ENCODE measurements at places on chromosomes 2 and 18.

DNA sequence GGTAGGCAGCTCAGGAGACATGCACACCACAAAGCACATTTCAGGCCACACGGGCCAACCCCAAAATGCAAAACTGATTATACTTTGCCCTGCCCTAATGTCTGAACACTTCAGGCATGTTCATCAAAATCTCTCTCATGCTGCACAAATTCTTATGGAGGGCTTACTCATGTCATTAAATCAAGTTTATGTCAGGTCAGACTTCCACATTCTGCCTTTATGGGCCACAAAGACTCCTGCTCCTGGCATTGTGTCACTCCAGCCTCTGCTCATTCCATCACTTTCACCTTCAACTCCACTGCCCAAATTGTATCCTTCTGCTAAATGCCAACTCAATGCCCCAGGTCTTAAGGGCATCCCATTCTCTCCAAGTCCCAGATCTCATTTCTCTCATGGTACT, 9.2 kb downstream of the UXS1 start:
- DNase-seq = no peak

DNA sequence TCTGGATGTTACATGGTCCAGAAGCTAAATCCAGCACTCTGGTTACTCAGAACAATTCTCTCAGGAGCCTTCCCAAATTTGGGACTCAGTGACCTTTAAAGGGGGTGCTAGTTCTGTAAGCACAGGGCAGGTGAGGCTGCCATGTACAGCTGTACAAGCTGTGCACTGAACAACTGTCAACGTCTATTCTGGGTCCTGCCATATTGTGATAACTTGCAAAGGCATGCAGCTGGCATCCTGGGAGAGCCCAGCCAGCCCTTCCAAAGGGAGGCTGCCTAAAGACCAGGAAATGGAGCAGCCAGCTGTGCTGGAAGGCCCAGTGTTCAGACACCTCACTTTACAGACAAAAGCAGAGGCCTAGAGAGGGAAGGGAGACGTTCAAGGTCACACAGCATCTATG, 204.8 kb downstream of the KLHL29 start:
- DNase-seq = no peak

DNA sequence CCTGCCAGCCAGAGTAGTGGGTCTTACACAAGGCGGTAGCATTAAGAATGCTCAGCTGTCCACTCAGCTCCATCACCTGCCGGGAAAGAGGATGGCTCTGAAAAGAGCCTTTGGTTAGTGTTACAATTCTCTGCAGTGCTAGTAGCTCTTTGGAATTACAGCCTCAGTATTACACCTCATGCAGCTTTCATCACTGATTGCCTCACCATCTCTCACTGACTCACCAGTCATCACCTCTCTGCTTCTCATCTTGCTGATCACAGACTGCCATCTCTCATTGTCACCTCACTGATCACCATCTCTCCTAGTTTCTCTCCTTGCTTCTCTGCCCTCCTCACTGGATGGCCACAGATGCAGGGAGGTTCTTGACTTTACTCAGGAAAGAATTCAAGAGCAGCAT, 573.5 kb upstream of the SETBP1 start:
- DNase-seq = no peak

DNA sequence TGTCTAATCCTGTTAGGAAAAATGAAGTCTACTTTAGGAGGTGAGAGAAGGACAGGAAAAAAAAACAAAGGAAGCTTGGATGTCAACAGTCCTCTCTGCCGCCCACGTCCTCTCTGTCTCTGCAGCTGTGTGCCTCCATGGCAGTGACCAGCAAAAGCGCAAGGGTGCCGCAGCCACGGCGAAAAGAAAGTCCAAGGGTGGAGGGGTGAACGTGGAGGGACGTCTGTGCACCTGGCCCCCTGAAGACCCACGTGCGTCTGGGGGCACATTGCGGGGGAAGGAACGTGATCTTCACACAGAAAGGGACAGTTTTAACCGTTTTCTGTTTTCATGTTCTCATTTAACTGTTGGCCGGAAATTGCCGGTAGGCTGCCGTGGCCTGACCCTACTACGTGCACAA, 152.7 kb downstream of the MBP start:
- DNase-seq = no peak

GRCh38 chr2:192201116-192201515, 6.4 kb upstream of the TMEFF2 start:
- no peak for DNase-seq

DNA sequence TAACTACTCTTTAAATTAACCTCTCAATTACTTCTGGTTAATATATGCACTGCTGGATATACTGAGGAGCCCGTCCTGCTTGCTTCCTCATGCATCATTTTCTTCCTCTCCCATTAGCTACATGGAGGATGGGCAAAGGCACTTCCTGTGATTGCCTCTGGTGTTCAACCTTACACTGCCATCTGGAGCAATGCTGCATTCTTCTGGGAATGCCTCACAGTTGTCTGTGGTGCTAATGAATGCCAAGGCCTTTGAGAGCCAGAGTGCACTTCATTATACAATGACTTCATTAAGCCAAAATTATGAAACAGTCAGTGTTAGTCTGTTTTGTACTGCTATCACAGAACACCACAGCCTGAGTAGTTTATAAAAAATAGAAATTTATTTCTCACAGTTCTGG, 134.8 kb upstream of the DOCK10 start:
- DNase-seq = no peak

DNA sequence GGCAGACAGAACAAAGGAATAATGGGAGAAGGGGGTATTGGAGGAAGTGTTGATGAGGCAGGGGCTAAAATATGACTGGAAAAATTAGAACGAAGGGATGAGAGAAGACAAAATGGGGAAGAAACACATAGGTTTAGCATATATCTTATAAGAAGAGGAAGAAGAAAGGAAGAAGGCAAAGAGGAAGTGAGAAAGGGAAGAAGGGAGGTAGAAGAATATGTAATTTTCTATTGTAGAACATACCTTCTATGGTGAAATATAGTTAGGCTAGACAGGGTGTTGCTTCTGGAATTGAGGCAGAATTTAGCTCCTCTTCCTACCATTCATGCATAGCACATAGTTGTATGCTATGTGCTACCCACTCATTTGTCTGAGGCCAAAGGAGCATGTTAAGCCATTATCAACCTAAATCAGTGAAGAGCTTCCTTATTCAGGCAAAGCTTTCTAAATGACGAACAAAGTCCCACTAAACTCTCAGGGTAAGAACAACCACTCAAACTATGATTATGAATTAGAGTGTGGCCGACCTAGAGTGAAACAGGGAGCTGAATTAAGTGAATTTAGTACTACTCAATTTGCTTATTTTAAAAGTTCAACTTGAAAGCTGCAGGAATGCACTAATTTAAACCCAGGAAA, 180.9 kb upstream of the GALNT5 start:
- no peak for DNase-seq

- DNase-seq = no peak
These were observed 153.3 kb upstream of the ITGA6 start for GRCh38 chr2:172273910-172274571.

DNA sequence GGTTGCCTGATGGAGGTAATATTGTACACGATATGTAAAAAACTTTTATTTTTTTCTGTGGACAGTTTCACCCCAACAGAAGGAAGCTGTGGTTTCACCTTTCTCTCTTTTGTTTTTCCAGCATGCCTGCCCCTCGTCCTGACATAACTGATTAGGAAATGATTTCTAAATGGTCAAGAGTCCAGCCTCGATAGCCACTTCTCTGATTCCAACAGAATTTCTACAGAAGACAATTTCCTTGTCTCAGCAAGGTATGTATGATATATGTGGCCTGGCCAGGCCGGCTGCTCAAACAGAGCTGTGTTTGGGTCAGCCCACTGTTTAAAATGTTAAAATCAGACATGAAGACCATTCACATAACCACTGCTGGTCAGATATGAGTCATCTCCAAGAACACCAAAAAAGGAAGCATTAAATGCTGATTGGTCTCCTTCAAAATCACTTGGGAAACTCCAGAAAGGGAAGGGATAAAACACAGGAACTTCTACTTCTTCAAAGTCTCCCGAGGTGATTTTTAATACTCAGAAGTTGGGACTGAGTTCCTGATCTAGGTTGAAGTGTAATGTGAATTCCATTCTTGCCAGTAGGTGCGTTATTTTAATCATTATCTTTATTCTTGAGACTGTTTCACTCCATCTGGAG, 22.3 kb downstream of the ATP8B1 start:
- DNase-seq = no peak

GRCh38 chr2:29446847-29447246, 331.6 kb downstream of the CLIP4 start:
- no peak for DNase-seq

DNA sequence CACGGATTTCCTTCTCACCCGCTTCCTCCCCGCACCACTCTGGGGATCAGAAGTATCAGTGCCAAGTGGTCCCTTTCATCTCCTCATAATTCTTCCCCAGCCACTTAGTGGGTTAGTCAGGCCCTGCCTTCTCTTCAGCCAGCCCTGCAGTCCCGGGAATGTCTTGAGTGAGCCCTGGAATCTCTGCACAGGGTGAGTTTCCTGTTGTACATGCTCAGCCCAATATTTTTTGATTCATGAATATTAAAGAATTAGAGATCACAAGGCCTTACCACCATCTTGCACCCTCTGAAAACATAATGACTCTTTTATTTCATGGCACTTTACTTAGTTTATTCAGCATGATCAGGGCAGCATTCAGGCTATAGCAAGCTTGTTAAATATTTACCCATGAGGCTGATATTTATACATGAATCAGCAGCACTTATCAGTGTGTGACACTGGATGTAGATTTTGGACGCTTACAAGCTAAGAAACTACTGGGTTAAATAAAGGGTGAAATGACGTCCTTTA, 159.4 kb upstream of the FOSL2 start:
- no peak for DNase-seq

- no peak for DNase-seq
These were observed 226.6 kb downstream of the ALPK2 start for GRCh38 chr18:58402247-58402646.

DNA sequence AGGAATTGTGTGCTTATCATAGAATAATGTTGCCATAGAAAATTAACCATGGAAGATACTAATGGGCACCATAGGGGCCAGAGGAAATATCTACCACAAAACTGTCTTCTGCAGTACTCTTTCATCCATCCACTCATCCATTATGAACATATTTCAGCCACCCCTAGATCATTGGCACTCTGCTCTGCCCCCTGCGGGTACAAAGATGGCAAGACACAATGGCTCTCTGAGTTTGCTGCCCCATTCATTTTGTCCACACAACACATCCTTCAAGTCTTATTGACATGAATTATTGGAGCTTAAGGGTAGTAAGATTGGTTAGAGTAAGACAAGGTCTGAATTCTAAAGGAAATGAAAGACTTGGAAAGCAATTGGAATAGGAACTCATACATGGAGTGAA, 1224.7 kb upstream of the CELF4 start:
- DNase-seq = no peak

- no peak for DNase-seq
These were observed 3.0 kb downstream of the SLC1A4 start for GRCh38 chr2:64992218-64992617.

GRCh38 chr2:120357768-120358167, 11.8 kb downstream of the INHBB start:
- no peak for DNase-seq

DNA sequence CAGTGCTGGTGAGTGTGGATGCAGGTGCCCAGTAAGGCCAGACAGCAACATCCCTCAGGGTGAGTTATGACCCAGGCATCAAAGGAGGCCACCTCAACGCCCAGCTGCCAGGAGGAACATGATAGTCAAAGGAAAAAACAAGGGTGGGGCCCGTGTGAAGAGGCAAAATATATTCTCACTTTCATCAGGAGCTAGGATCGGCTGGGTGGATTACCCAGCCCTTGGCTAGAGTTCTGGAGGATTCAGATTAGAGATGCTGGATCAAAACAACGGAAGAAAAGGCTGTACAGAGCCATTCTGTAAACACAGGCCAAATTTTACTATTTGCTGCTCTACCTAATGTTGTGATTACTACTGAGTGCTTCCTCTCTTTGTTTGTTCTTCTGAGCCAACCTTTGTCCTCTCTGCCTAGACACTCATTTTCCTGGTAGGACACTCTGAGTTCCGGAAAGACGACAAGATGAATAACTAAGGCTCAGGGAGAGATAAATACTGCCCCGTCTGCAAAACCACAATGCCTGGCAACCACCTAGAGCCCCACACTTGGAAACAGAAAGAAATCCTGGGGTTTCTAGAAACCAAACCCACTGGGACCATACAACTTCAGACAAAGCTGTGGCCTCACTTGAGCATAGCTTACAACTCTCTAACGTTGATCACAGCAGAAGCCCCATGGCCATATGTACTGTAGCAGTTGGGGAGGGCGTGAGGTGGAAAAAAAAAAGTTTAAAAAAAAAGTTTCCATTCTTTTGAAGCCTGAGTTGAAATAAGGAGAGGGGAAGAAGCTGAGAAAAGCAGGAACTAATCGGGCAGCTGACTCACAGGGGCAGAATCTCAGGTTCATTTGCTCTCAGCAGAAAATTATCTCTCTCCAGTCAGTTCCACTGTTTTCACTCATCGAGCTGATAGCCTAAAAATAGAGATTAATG, 17.8 kb upstream of the PMAIP1 start:
- no peak for DNase-seq

GRCh38 chr2:172481507-172482262, 54.3 kb downstream of the ITGA6 start:
- DNase-seq = peak; percentile 35

DNA sequence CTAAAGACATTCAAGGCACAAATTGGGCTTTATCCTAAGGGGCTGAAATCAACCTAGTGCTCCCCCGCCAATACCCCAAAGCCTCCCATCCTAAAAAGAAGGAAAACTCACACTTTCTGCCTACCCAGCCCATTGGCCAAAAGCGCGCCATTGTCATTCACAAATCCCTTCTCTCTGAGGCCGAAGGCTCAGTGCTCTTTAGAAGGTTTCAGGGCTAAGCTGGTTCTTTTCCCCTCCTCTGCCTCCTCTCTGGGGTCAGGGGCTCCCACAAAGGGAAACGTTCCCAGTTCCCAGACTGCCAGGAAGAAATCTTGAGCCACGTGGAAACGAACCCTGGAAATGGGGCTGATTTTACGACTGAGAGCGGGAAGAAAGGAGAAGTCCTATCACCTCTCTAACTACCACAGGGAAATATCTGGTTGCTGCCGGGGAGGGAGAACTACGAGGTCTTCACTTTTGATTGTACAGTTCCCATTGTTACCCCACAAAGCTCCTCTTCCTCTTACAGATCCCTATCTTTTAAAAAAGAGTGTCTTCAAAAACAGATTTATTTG, 1.7 kb upstream of the SKOR2 start:
- no peak for DNase-seq

- no peak for DNase-seq
These were observed 209.1 kb upstream of the REV1 start for GRCh38 chr2:99698896-99699295.

GRCh38 chr2:138502255-138503086, 901 bp downstream of the SPOPL start:
- peak; percentile 33 for DNase-seq

GRCh38 chr18:14174706-14175085, 42.5 kb upstream of the ZNF519 start:
- DNase-seq = no peak
